ENCODE measurements at places on chromosomes 7 and 10.
A peak's percentile ranks its signal among the peaks of the same experiment; 100 is the strongest.

DNA sequence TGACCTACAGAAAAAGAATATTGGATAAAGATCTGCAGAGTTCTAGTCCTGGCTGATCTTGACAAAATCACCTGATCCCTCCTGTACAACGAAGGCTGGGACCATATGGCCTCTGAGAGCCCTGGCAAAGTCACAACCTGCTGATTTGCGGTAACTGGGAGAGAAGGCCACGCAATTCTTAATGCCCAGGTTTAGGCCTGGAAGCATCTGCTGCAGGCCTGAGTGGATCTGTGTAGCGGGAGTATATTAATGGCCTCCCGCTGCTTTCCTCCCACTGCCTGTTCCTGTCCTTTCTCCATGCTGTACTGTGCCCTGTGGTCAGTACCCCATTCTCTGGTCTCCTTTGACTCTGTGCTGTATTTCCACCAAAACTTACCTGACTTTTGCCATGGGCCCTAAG lies 24.2 kb downstream of the AKR1B1 start:
- DNase-seq, result no peak

GRCh38 chr10:29344073-29344820 lies 55.4 kb downstream of the LYZL1 start:
- DNase-seq, result peak; percentile 59

DNA sequence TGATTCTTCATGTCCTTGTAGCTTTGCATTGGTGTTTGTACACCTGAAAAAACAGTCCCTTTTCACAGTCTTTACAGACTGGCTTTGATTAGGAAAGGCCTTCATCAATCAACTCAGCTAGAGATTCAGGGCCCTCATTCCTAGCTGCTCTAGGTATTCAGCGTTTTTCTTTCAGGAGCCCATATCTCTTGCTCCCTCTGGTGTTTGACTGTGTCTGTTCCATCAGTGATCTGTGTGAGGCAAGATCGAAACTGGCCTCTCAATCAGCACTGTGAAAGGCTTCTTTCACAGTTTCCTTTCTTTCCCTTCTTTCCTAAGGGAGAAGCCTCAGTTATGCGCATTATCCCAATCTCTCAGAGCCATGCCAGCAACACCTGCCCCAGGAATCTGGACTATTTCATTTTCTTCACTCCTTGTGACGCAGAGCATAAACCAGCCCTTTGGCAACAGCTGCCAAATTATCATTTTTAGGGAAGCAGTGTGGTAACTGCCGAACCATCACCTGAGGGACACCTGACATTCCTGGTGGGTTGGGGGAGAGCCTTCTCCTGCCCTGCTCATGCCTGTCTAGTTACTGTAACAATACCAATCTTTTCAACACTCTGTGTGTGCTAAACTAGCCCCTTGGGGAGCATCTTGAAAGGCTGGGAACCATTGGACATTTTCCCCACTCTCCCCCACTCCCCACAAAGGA lies 75.7 kb upstream of the CCDC71L start:
- DNase-seq, result peak; percentile 78

GRCh38 chr7:54769203-54769602 lies 10.2 kb upstream of the SEC61G start:
- no peak for DNase-seq

DNA sequence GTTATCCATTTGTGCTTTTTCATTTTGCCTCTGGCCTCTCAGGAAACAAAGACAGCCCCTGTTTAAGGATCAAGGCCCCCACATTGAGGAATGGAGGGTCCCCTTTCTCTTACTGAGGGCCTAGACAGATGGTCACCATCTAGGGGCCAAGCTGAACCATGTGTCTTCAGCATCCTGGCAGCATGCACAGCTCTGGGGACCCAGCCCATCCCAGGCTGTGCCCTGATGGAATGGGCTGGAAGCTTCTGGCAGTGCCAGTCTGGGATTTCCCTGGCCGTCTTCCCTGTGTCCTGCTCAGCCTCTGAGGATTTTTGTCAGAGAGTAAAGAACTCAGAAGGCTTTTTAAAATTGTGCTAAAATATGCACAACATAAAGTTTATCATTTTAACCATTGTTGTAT lies 116.8 kb downstream of the ITIH5 start:
- DNase-seq, result no peak

- DNase-seq, result no peak
Measured at GRCh38 chr10:30762620-30763019, 133.1 kb upstream of the LYZL2 start.

GRCh38 chr7:71535616-71536015 lies 403.7 kb downstream of the GALNT17 start:
- DNase-seq, result no peak

DNA sequence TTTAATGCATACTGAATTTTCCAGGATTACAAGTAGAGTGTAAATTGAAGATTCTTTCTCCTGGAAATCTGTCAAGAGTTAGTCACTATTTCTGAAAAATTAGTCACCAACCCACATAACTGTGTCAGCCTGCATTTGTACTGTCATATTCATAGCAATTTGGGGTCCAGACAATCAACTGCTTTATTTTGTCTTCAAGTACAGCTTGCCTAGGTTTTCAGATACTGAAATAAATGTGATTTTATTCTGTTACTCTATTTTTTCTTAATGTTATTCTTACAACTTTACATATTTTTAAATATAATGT lies 55.1 kb downstream of the CUBN start:
- DNase-seq, result peak; percentile 82

DNA sequence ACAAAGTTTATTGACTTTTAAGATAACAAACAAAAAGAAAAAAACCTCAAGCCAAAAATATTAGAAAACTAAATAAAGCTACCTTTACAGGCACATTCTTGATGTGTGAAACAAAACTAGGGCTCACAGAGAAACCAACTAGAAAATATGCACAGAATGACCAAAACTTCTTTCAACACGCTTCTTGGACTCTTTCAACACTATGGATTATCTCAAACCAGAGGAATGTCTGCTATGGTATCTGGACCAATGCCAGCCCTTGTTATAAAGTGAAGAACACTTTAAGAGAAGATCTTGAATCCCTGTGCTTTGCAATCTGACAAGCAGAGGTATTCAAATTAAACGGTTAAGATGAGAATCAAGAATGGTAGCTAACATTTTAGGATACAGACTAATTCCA lies 76.6 kb downstream of the DNAJC1 start:
- peak; percentile 98 for DNase-seq

- DNase-seq, result peak; percentile 18
Measured at GRCh38 chr10:31381766-31382316, 62.8 kb downstream of the ZEB1 start.

DNA sequence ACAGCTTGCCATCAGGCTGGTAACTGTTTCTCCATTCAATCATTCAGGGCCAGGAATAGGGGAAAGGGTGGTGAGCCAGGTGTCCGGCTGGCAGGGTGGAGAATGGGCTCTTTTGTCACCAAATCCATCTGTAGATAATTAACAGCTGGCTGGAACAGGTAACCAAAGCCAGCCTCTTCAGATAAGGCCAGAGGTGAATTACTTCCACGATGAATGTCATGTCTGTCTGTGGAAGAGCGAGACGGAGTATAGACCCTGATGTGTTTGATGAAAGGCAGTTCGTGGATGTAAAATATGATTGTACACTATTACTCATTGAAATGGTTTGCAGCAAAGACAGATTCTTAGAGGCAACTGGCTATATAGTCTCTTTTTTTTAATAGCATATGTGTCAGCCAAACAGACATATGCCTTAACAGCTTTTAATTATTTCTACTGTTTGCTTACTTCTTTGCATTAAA lies 149.8 kb downstream of the KLF6 start:
- no peak for DNase-seq

All from fibroblast of skin of right quadriceps (primary cell).